ENCODE measurements at places on chromosomes 3 and 15.

- no peak for DNase-seq
These were observed 28.4 kb downstream of the DNAJC19 start for GRCh38 chr3:180961087-180961486.

- no peak for DNase-seq
These were observed 1151.3 kb upstream of the CADM2 start for GRCh38 chr3:83807511-83807910.

DNA sequence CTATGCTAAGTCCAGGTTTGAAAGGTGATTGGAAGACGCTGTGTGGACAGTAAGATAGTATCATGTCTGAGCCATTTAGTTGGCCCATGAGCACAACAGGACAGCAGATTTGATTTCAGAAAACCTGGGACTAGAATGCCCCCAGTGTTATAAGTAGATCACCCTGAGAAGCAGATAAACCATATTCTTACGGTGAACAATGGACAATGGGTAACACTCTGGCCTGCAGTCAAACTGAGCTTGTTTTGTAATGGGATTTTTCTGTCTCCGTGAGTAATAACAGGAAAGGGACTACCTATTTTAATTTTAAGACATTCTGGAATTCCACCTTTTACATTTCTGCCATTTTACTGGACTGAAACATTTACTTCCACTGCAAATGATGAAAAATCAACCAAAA, 71.5 kb downstream of the LDHAL6B start:
- DNase-seq: no peak

GRCh38 chr3:33144433-33144832, 30.6 kb downstream of the CRTAP start:
- DNase-seq: no peak

- no peak for DNase-seq
These were observed 13.2 kb downstream of the GREM1 start for GRCh38 chr15:32730677-32731654.

GRCh38 chr3:184380627-184381260, 890 bp downstream of the CHRD start:
- DNase-seq: no peak

GRCh38 chr15:101723171-101723873, 951 bp downstream of the TARS3 start:
- no peak for DNase-seq

GRCh38 chr15:73799466-73799865, 46.3 kb upstream of the INSYN1 start:
- DNase-seq: no peak

- DNase-seq: no peak
These were observed 25.6 kb upstream of the NR2E3 start for GRCh38 chr15:71784719-71785118.

- DNase-seq: no peak
These were observed 7.2 kb upstream of the DYNC1LI1 start for GRCh38 chr3:32577581-32578556.

GRCh38 chr15:99174567-99175395, 69.9 kb downstream of the SYNM start:
- DNase-seq: no peak

DNA sequence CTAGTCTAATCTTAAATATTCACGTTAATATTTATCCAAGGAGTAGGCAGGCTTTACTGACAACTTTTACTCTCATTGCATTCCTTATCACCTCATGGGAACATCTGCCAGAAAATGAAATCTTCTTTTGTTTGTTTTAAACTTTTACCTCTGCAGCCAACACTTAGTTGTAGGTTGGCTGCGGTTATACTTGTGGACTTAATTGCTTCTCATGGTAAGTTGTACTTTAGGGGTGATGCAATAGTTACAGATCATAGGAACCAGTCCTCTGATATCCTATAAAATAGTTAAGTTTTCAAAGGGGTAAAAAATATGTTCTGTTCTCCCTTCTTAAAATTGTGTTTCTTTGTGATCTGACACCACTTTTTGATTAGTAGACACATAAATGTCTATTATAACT, 321.9 kb downstream of the ZPLD1 start:
- DNase-seq: no peak

DNA sequence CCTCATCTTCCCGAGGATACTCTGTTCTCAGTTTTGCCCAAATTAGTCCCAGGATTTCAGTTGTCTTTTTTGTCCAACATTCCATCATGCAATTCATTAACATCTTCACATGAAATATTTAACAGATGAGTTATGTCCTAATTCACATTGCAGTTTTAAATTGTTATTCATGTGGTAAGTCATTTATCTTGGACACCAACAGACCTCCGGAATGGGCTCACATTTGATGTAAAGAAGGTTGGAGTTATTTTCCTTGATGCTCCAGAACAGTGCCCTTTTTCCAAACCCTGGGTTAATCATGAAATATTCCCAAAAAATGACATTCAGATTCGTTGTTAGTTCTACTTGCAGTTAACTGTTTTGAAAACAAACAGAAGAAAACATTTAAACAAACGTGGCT, 32.8 kb upstream of the LRTM1 start:
- DNase-seq: no peak

- no peak for DNase-seq
These were observed 48.1 kb downstream of the APBA2 start for GRCh38 chr15:28933710-28934445.

DNA sequence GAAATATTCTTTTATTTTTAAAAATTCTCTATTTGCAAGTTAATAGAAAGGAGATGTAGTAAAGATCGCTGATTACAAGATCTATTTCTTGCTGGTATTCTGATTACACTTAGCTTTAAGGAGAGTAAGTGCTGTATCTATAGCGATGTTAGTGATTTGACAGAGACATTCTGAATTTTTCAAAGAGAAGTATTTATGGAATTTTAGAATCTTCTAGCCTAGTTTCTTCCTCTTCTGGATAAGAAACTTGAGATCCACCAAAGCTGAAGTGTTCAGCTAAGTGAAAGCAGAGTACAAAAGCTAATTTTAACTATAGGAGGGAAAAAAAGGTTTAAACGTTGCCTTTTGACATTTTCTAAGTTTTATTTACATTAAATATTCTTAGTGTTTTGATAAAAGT, 72.1 kb upstream of the RARB start:
- no peak for DNase-seq

GRCh38 chr3:178947738-178948137, 123.9 kb downstream of the ZMAT3 start:
- DNase-seq: no peak

GRCh38 chr3:30399394-30400181, 206.8 kb upstream of the TGFBR2 start:
- DNase-seq: no peak

DNA sequence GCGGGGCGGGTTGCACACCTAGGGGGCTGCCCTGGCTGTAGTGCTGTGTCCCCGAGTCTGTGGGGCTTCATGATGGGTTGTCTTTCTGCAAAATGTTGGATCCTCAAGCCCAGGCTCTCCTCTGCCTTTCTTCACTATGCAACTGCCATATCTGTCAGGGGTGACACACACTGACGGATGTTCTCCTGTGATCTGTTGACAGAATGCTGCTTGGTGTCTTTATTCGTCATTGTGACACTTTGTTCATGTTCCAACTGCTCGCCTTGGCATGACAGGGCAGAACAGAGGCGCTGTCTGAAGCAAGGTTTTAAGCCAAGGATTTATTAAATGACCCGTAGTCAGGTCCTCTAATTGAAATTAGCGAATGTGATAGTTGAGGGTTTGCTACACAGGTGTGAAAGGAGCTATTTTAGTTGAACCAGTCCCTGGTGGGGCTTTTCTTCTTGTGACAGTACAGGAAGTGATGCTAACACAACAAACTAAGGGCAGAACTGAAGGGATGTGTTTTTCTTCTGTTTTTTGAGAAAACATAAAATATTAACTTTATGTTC, 173.4 kb downstream of the MCTP2 start:
- no peak for DNase-seq

- DNase-seq: no peak
These were observed 45.7 kb downstream of the MORC1 start for GRCh38 chr3:109072194-109072593.

DNA sequence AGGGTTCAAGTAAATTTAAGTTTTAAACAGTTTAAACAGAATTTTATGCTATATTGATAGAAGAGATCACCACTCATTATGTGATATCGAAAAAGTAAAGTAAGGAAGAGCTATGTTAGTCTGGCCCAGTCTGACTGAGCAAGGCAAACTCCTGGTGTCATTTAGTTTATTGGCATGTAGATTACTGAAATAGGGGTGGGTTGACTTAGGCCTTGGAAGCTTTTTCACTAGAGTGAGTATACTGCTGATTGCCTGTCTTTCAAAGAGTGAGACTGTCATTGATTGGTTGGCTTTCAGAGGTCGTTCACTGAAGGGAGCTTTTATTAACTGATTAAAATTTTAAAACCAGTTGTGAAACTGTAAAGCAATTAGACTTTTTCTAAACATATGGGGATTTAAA, 294.5 kb downstream of the NAALADL2 start:
- no peak for DNase-seq

GRCh38 chr3:196321162-196321561, 3.1 kb upstream of the DYNLT2B start:
- no peak for DNase-seq

DNA sequence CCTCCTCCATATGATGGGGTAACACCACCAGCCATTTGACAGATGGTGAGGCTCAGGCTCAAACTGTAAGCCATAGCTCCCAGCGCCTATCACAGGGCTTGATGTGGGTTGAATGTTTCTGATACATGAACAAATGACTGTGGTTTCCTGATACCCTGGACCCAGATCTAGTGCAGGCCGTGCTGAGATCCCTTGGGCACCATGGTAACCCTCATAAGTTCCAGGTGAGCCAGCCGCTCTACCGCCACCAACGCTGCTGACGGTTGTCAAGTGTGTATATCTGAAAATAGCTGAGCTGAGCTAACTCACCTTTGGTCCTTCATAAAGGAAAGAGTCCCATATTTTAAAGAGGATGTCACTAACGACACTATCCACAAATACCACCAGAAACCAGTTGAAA, 74.5 kb downstream of the TBC1D2B start:
- DNase-seq: no peak

DNA sequence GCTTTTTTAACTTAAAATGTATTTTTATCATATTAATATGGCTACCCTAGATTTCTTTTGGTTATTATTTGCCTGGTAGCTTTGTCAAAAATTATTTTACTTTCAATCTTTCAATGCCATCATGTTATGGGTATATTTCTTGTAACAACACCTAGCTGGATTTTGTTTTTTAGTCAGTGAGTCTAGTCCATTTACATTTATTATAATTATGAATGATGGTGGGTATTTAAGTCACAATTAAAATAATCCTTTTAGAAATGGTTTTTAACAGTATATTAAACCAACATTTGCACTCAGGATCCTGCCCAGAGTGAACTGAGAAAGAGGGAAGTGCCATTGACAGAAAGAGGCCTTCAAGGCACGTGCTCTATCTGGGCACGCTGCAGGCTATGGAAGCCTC, 39.8 kb upstream of the NUDT16 start:
- DNase-seq: no peak

GRCh38 chr3:123658118-123658851, 73.4 kb upstream of the HACD2 start:
- DNase-seq: peak; percentile 3

DNA sequence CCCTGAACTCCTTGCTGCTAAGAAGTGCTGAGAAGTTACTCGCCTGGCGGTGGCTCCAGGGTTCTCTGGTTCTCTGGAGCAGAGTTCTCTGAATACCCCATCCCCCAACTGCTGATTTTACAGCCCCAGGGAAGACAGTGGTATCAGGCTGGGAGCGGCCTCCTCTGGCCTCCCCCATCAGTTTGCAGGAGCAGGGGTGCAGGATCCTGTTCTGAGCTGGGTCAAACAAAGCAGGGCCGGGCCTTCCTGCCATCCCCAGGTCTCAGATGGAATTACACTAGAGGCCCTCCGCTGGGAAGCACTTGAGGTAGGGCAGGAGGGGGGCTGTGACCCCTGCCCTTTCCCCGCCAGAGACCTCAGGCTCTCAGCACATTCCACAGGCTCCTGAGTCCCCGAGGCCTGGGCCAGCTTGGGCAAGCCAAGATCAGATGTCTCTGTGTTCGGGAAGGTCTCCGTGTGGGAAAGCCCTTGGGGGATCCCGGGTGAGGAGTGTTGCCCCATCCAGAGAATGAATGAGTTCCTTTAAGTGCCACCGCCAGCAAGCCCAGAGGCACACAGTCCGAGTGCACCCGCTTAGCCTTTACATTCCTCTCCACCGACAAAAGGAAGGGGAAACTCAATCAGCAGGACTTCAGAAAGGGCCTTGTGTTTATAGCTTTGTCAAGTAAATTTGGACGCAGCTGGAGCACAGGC, 149.9 kb downstream of the LRRK1 start:
- no peak for DNase-seq

- DNase-seq: no peak
These were observed 171.8 kb downstream of the WDR76 start for GRCh38 chr15:43998607-43999006.

All from nucleus accumbens (tissue), 56 donors.